Stimulated activated naive CD8-positive, alpha-beta T cell treated with anti-CD3 and anti-CD28 coated beads, Interleukin-15, Interleukin-2, amounts not matched to agents 100 U/mL and 50 U/mL, for 24 hours (primary cell): ENCODE measurements at places on chromosomes 2 and 18.

DNA sequence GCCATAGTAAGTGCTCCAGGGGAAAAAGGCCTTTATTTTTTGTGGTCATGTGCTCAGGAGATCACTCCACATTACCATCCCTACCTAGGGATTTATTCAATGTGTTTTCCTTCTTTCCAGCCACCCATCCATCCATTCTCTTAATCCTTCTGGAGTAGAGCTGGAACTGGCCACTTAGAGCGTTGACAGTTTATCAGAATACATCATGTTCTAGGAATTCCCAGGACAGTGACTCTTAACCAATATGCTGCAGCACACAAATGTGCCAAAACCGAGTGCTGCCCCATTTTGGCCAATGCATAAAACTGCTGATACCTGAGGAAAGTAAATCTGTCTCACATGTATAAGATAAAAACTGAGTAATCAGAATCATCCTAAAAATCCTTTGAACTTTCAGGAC is 63.7 kb downstream of the FARSB start:
- no peak for DNase-seq

- DNase-seq: no peak
Observed at GRCh38 chr2:43708891-43709290, 32.7 kb upstream of the C1GALT1C1L start.

DNA sequence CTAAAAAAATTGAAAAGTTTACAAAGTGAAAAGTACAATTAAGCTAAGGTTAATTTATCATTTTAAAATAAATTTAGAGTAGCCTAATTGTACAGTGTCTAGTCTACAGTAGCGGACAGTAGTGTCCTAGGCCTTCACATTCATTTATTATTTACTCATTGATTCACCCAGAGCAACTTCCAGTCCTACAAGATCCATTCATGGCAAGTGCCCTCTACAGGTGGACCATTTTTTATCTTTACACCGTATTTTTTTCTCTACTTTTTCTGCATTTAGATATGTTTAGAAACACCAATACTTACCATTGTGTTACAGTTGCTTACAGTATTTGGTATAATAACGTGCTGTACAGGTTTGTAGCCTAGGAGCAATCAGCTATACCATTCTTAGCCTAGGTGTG is 84.1 kb downstream of the TSN start:
- DNase-seq: no peak

DNA sequence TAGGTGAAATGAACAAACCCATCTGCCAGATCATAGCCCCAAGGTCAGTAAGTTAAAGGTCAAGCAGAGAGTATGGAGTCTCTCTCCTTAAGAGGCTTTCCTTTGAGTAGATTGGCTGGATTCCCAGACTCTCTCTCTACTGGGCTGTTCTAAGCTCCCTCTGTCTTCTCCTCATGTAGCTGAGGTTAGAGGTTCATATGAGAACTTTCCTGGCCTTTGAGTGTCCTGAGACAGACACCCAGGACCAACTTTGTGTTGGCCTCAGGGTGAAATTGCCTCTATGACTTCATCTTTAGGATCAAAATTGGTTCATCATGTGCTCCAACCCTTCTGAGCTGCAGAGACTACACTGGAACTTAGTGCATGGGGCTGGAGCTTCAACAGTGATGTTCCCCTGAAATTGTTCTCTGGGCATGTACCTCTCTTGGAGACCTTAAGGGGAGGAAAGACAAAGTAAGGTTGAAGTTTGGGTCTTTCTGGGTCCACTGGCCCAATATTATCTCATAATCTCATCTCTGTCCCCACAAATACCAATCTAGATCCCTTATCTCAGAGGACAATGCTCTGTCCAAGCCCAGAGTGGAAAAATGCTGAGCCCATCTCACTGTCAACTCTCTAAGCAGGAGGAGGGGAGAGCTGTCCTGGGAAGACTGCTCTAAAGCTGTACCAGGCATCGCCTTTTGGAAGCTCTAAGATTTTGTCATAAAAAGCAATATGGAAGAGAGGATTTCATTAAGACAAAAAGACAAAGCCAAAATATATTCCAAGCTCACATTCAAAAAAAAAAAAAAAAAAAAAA is 177.3 kb upstream of the ARL4C start:
- DNase-seq: no peak

- no peak for DNase-seq
Observed at GRCh38 chr2:214294426-214294825, 116.4 kb upstream of the VWC2L start.

DNA sequence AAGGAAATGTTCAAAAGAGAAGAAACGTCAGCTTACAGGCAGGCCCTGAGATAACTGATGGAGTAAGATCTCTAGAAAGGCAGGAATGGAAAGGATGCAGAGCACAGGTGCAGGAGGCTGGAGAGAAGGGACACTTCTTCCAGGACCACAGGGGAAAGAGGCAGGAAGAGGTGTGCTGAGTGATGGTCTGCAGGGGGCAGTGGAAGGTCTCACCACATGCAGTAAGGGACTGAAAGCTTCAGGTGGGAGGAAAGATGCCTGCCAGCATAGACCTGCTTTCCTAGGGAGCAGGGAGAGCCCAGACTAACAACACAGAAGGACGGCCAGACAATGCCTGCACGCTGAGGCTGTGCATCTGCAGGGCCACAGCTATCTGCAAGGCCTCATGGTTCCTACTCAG is 156.8 kb downstream of the L3MBTL4 start:
- DNase-seq: no peak

GRCh38 chr2:66948234-66948633 is 448.9 kb upstream of the ETAA1 start:
- DNase-seq: no peak

- DNase-seq: no peak
Observed at GRCh38 chr2:159256159-159256558, 30.3 kb downstream of the WDSUB1 start.

DNA sequence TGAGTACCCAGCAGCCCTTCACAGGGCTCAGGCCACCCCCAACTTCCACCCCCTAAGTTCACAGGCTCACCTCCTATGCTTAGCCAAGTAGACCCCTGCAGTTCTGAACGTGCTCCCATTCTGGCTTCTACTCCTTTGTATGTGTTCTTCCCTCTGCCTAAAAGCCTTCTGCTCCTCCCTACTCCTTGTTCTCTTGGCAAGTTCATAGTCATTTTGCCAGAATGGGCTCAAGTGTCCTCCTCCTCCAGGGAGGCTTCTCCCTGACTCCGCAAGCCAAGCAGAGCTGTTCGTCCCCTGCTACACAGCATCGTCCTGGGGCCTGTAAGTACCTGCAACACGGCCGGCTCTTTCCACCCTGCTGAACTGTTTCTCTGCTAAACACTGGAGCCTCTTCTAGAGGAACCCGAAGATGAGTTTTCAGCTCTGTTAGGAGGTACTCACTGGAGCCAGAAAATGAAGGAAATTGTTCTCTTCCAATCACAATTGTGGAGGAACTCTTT is 14.6 kb upstream of the CETN1 start:
- DNase-seq: no peak

GRCh38 chr2:43106559-43107527 is 119.6 kb downstream of the ZFP36L2 start:
- no peak for DNase-seq

DNA sequence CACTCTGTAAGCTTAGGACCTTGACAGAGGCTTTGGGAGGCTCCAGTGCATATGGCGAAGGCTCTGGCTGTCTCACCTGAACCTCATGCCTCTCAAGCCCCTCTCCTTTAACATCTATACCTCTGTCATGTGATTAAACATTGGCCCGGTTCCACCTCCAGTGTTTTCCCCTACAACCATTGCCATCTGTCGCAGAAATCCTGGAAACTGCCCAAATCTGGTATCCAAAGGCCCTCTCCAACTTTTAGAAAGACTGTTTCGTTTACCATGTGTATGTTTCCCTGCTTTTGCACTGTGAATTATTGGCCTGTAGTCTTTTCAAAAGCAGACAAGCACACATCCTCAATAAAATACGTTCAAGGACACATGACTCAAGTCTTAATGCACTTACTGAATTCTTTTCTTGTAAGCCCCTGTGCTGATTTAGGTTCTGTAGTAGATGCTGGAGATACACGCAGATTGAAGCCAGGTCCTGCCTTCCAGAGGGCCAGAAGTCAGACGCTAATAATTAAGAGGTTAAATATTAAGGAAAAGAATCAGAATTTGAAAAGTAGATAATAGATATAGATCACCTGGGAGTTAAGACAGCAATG is 386.4 kb upstream of the SLC14A2 start:
- DNase-seq: no peak

- DNase-seq: no peak
Observed at GRCh38 chr2:199273042-199273511, 184.7 kb downstream of the SATB2 start.

- no peak for DNase-seq
Observed at GRCh38 chr2:150169237-150169629, 318.2 kb downstream of the RND3 start.

GRCh38 chr18:933082-933481 is 28.4 kb downstream of the ADCYAP1 start:
- DNase-seq: no peak

DNA sequence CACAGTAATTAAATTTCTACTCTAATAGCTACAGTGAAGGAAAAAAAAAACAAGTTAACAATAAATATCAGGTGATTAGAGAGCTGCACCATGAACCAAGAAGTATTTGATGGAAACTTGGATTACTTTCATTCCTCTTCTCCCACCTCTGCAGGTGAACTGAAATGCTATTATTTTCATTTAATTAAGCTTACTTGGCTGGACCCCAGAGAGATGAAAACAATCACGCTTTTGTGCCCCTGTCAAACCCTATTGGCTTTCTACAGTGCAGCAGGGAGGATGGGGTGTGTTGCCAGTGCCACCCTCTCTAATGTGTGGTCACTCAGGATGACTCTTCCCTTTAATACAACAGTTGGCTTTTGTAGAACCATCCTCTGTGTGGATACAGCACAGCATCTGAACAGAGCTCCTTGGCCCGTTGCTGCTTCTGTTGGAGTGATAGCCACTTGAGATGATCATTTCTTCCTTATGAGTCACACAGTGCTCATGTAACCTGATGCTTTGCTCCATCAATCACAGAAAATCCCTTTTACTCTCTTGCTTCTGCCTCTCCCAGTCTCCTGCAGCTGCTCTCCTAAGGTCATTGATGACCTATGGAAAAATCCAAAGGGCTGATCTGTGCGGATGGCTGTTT is 5.5 kb upstream of the ARL4C start:
- no peak for DNase-seq

GRCh38 chr2:174395969-174396630 is 570 bp downstream of the SCRN3 start:
- DNase-seq: no peak

GRCh38 chr2:85548608-85548900 is 9.6 kb downstream of the MAT2A start:
- no peak for DNase-seq
